ENCODE measurements at places on chromosomes 6 and 20. TPM values are rescaled to one million over a fixed set of nuclear protein-coding genes. Genes with fewer than 3 reads are reported as not detected.

DNA sequence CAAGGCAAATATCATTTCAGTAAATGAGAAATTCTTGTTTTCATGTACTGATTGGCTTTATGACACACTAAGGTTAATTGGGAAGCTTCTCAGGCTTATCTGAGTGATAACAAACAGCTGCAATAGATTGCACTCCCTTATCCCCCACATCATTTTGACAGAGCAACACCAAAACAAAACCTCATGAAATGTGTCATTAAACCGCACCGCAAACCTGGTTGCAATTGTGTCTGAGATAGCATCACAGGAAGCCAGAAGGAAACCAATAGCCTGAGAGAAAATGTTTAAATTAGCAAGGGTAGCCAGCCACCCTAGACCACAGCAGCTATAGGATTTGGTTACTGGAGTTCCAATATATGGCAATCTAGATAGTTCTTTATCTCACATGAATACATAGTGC, 31.6 kb upstream of the LAMA4 start:
- H3K27ac ChIP-seq = no peak overlapping the region
- no peaks in the 10 kb centered on the region for H3K27me3 ChIP-seq
- H3K4me1 ChIP-seq = peaks cover 6% of the 10 kb centered on the region
- DNase-seq = no peak

The MPIG6B gene
- not detected for total RNA-seq

DNA sequence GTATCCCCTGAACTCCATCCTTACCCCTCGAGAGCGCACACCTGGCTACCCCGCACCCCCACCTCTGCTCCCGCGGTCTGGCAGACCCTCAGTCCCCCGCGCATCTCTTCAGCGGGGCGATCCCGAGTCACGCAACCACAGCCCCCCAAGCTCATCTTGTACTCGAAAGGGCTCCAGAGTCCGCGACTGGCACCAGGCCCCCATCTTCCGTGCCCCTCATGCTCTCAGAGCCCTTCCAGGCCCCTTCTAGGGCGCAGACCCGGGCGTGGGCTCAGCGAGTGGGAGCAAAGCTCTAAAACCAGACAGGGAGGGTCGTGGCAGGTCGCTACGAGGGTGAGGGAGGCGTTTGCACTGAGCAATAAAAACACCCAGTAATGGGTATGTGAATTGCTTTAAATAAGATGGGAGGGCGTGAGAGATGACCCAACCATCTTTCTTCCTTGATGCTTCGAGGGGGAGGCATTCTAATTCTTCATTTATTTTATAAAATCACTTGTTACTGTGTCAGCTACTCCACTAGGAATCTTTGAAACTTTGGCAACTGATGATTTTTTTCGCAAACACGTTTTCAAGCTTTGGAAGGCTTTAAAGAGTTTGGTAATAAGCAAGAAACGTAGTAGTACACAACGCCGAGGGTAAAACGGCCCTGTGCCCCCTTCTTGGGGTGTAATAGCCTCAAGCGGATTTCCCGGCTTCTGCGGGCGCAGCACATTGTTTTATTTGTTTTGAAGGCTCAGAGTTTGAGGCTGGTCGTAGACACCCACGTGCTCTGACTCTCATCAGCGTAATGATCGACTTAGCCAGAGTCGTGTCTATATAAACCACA, 42.6 kb upstream of the SUPT3H start:
- DNase-seq = peak; percentile 29
- peaks cover 67% of the 10 kb centered on the region for H3K27me3 ChIP-seq
- H3K4me1 ChIP-seq = peaks cover 17% of the 10 kb centered on the region
- no peaks in the 10 kb centered on the region for H3K36me3 ChIP-seq
- no peak overlapping the region for H3K27ac ChIP-seq

DNA sequence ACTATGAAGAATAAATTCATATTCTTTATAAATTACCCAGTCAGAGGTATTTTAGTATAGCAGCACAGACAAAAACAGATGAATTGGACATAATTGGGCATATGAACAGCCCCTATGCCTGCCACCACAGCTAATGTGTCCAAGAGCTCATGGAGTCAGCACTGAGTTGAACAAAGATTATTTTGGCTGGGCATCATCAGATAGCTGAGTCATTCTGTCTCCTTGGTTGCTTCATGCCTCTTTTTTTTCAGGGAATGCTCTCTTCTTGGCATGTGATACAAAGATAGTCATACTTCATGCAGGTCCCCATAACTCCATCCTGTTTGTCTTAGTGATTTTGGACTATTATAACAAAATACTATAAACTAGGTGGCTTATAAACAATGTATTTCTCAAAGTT, 275.6 kb downstream of the TENT5A start:
- DNase-seq = no peak
- H3K4me1 ChIP-seq = no peaks in the 10 kb centered on the region
- H3K36me3 ChIP-seq = no peaks in the 10 kb centered on the region
- no peaks in the 10 kb centered on the region for H3K27me3 ChIP-seq

- no peak overlapping the region for H3K27ac ChIP-seq
- H3K4me3 ChIP-seq = no peak overlapping the region
- H3K4me1 ChIP-seq = no peaks in the 10 kb centered on the region
- H3K27me3 ChIP-seq = no peaks in the 10 kb centered on the region
- no peaks in the 10 kb centered on the region for H3K36me3 ChIP-seq
- DNase-seq = no peak
Measured at GRCh38 chr20:19256085-19256484, 43.6 kb downstream of the SLC24A3 start.

All from endothelial cell of umbilical vein (primary cell).